MG63 (cell line): ENCODE measurements at places on chromosomes 5 and 9.
A peak's percentile ranks its signal among the peaks of the same experiment; 100 is the strongest.

DNA sequence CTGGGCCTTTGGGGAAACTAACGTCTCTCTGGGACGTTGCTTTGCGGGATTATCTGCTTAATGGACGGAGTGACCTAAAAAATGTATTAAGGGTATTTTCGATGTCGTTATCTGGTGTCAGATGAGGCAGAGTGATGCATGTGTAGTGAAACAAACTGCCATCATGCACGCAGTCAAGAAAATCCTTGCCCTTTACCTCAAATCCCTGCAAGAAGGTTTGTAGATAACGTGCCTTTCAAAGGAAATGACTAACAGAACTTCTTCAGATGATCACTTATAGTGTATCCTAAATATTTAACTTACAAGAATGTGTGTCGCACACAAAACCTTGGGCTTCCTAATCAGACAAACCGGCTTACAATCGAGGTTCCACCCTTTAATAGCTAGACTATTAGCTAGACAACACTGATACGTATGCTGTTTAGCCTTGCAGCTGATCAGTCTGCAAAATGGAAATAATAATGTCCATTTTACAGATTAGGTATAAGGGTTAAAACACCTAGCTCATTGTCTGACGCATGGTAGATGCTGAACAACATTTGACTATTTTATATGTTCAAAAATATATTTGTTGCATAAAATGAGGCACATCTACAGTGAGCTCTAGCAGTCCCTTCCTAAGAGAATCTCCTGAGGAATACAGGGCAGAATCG is 541 bp upstream of the TBCA start:
- no peak for DNase-seq

- DNase-seq = no peak
Measured at GRCh38 chr9:31958572-31958971, 425.9 kb upstream of the ACO1 start.

- peak; percentile 58 for DNase-seq
Measured at GRCh38 chr9:131394464-131395156, 724 bp downstream of the PRRC2B start.

GRCh38 chr5:172185096-172185461 is 2.9 kb downstream of the STK10 start:
- no peak for DNase-seq

DNA sequence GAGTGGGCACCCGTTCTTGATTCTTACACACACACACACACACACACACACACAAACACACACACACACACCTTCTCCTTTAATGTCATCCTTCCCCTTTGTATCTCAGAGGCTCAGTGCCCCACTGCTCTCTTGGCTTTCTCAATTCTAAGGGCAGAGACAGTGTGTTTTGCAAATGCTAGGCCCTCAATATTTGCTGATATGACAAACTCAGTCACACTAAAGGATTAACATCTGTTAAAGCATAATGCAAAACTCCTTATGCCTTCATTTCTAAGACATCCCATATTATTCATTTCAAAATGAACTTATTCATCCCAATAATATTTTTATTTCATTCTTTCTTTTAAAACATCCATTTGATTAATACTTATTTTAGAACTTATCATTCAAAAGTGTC is 8.9 kb upstream of the NRG2 start:
- no peak for DNase-seq

- DNase-seq = no peak
Measured at GRCh38 chr5:88190106-88190834, 78.4 kb downstream of the TMEM161B start.

DNA sequence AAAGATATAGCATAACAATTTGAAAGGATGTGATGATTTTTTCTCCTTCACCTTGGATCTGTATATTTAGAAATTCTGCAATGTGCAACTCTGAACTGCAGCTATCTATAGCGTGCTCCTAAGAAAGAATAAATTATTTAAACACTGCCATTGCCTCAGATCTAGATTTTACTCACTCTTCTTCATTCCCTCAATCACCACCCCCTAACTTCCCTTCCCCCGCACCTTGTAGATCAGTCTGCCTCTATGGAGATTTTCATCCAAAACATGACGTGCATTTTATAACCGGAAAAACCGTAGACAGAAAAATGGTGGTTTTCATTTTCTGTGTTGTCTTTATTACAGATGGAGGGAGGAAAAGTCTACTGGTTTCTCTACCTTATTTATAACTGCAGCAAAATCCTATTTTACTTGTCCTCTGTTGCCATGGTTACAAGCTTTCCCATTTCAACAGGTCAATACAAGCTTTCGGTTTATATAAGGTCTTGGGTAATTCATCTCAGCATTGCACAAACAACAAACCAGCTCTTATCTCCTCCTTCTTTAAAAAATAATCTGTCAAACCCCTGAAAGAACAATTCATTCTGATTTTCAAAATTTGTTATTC is 480.0 kb downstream of the TAF11L14 start:
- no peak for DNase-seq

DNA sequence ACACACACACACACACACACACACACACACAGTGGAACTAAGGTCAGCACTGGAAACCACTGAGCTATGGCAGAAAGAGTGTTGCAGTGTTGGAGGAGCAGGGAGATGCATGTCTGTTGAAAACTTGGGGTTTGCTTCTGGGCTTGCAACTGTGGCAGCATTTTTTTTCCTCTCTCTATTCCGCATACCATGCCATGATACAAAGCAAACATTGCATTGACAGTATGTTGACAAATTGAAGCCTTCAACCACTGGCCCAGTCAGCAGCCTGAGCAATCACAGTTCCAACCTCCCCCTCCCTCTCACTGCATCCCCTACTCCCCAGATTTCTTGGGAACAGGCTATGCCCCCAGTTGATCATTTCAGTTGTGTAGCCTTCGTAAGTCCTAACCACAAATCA is 478.1 kb upstream of the WWC1 start:
- DNase-seq = no peak

DNA sequence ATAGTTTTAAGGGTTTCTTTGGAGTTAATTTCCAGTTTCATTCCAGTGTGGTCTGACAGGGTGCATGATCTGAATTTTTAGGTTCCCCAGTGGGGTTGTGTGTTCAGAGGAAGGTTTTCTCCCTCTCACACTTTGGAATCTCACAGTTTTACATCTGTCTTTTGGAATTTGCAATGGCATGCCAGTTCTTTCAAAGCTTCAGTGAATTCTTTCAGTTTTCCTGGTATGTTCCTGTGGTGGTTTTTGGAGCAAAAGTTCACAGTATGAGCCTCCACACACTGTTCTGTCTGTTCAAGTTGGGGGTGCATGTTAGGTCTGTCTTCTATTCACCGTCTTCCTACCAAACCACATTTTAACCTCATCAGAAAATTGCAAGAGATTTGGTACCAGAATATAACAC is 624.2 kb downstream of the KCTD16 start:
- DNase-seq = no peak

DNA sequence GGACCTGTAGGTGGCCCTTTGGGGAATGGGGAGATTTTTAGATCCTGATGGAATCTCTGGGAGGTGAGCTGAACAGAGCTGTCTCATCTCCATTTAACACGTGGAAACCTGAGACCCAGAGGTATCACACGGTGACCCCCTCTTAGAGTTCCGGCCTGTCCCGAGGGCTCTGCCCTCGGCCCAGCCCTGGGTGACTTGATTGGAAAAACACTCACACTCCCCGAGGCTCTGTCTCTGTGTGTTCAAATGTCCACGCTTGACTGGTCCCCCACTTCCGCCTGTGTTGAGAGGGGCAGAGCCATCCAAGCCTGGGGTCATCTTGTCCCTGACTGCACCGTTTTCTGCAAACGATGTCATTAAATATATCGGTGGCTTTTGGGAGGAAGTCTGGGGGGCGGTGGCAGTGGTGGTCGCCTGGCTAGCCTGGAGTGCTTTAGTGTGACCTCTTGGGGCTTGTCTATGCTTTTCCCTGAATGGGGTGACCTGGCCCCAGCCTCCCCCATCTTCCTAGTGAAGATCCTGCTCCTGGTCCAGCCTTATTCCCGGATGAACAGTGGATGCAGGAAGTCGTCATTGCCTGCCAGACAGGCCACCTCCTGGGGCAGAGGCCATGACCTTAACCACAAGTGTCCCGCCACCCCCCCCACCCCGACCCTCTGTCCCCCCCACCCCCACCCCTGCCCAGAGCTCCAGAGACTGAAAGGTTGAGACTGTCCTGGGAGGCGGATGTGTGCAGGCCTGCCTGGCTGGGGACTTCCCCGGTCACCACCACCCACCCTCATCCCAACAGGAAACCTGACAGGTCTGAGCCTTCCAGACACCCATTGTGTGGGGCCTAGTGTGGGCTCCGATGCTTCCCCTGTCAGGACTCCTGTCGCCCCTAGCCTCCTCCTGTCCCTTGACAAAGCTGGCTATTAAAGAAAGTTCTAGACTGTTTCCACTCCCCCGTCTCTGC is 5.3 kb upstream of the DAB2IP start:
- DNase-seq = no peak

DNA sequence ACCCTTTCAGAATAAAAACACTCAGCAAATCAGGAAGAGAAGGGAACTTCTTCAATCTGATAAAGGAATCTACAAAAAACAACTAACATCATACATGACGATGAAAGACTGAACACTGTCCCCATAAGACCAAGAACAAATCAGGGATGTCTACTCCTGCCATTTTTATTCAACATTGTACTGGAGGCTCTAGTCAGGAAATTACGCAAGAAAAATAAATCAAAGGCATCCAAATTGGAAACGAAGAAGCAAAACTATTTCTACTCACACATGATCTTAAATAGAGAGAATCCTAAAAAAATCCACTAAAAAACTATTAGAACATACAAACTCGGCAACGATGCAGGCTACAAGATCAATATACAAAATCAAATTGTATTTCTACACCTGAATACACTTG is 42.3 kb downstream of the IPPK start:
- no peak for DNase-seq

DNA sequence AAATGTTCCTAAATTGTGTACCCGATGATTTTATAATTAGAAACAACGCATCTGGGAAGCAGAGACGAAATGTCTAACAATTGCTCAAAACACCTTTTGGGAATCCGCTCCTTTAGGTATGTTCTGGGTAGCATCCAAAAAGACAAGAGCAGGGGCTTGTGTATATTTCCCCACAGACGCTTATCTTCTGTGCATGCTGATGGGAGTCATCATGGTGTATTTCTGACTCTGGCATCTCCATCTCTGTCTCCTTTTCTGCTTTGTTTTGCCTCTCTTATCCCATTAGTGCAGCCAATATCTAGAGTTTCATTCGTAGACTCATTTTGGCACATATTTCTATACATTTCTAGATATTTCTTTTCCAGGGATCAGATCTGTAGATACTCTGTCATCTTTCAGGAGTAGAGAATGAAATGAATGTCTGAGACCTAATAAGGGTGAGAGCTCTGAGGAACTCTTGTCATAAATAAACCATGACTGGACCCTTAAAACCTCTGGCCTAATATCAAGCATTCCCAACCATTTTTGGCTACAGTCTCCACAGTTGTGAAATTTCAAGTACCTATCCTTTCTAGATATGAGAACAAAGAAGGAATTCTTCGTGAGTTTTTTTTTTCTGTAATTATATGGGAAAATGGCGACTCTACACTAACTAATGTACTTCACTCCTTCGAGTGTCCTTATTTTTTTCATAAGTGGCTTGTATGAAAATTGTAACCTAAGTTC is 508.2 kb downstream of the ACTL7B start:
- no peak for DNase-seq

- no peak for DNase-seq
Measured at GRCh38 chr9:120724757-120725400, 10.6 kb upstream of the MEGF9 start.

GRCh38 chr9:131259916-131260597 is 16.3 kb downstream of the FAM78A start:
- no peak for DNase-seq

- DNase-seq = peak; percentile 62
Measured at GRCh38 chr9:109417054-109417453, 81.1 kb downstream of the PTPN3 start.

- DNase-seq = no peak
Measured at GRCh38 chr5:17666726-17667235, 32.5 kb downstream of the TAF11L14 start.

GRCh38 chr9:93320591-93321219 is 130.8 kb upstream of the FAM120A start:
- DNase-seq = no peak

DNA sequence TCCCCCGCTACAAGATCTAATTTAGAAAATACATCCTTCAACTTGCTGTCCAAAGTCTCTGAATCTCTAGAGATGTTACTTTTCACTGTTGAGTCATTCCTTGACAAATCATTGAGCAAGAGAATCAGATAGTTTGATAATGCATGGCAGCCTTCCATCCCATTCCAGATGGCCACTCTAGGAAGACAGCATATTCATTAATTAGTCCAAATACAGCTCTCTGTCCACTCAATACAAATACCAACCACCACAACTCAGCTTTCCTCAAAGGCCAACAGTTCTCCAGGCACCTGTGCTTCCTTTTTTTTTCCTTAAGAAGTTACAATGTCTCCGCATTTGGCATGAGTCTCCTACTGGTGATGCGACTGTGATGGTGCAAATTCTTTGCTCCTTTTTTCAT is 72.3 kb downstream of the DROSHA start:
- DNase-seq = no peak

- DNase-seq = no peak
Measured at GRCh38 chr5:119288379-119289033, 67.3 kb upstream of the TNFAIP8 start.

DNA sequence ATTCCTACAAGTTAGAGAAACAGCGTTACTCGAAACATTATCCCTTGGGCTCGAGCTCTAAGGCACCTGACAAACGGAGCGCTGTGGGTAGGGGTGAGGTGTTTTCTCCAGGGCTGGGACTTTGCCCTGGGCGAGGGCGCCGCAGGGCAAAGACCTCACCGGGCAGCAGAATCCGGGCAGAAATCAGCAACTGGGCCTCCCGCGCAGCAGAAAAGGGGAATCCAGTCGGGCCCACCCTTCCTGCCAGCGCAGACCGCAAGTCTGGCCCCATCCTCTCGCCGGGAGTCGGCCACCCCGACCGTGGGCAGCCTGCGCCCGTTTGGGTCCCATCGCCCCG is 430 bp upstream of the MSH3 start:
- peak; percentile 26 for DNase-seq

DNA sequence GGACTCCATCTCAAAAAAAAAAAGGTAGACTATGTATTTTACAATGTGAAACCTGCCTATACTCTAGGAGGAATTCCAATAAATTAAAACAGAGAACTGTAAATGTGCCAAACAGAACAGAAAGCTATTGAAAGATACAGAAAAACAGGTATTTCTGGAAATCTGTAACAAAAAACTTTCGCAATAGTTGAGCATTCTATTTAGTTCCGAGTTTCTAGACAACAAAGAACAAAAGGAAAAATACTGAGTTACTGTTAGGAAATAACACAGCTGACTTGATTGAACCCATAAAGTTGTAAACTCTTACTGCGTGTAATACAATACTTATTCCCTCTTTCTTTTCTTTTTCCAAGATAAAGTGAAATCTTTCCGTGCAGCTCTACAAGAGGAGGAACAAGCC is 18.6 kb downstream of the DIMT1 start:
- no peak for DNase-seq

- peak; percentile 9 for DNase-seq
Measured at GRCh38 chr9:107847978-107848964, 358.7 kb upstream of the KLF4 start.
